ENCODE measurements at places on chromosomes 2 and 18. TPM values are rescaled to one million over a fixed set of nuclear protein-coding genes. Genes with fewer than 3 reads are reported as not detected.

- no peak for ATAC-seq
Measured at GRCh38 chr2:620004-620403, 57.2 kb downstream of the TMEM18 start.

- ATAC-seq, result no peak
Measured at GRCh38 chr2:174078275-174078674, 113.1 kb upstream of the SP3 start.

DNA sequence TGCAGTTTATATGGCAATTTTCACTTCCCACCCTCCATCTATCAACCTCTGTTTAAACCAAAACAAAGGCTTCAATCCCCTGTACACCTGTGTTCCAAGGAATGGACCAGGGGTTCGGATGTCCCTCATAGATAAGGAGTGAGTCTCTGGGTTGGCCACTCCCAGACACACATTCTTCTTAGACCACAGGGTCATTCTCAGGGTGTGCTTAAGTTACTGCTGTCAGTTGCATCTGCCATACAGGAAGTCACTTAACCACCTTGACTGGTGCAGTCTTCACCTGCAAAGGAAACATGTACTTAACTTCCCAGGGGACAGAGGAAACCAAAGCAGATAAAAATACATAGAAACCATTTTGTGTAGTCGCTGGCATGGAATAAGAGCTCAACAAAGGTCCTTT is 151.0 kb upstream of the NDUFV2 start:
- ATAC-seq, result no peak

DNA sequence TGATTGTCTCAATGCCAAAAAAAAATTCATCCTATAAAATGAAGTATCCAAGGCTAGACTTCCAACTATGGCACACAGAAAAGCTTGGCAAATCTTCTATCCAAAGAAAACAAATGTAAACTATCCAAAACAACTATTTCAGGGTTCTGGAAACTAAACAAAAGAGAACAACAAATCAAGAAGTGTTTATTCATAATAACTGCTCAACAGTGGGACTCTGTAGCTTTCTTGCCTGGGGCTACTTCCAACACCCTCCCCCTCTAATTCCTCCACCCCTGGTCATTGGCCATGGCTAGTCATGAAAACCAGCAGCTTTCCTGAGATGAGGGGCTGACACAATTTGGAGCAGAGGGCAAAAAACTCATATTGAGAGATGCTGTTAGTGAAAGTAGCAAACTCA is 107.0 kb downstream of the EXOC6B start:
- ATAC-seq, result no peak

DNA sequence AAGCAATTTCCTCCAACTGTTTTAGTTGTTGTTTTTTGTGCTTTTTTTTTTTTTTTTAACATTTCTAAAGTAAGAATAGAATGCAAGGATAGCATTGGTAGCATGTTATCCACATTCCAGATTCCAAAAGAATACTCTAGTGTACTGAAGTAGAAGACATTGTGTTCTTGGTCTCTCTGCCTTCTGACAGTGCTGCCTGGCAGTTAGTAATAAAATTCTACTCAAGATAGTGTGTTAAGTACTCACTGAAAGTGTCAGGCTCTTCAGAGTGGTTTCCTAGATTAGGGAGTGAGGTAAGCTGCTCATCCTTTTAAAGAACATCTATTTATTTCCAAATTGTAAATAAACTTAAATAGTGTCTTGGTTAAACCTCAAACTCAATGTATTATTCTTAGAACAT is 253.7 kb downstream of the HNMT start:
- ATAC-seq, result no peak

GRCh38 chr2:86216575-86217555 is 17.6 kb downstream of the MRPL35 start:
- ATAC-seq, result no peak

- no peak for ATAC-seq
Measured at GRCh38 chr2:216756435-216756834, 61.1 kb upstream of the IGFBP5 start.

- ATAC-seq, result no peak
Measured at GRCh38 chr18:1246827-1247226, 342.2 kb downstream of the ADCYAP1 start.

- peak; percentile 69 for ATAC-seq
Measured at GRCh38 chr2:160062292-160063005, at the start of gene PLA2R1. Gene PLA2R1 (minus strand): TSS chr2:160062615. CDS start chr2:160062403, 212 bp downstream.

DNA sequence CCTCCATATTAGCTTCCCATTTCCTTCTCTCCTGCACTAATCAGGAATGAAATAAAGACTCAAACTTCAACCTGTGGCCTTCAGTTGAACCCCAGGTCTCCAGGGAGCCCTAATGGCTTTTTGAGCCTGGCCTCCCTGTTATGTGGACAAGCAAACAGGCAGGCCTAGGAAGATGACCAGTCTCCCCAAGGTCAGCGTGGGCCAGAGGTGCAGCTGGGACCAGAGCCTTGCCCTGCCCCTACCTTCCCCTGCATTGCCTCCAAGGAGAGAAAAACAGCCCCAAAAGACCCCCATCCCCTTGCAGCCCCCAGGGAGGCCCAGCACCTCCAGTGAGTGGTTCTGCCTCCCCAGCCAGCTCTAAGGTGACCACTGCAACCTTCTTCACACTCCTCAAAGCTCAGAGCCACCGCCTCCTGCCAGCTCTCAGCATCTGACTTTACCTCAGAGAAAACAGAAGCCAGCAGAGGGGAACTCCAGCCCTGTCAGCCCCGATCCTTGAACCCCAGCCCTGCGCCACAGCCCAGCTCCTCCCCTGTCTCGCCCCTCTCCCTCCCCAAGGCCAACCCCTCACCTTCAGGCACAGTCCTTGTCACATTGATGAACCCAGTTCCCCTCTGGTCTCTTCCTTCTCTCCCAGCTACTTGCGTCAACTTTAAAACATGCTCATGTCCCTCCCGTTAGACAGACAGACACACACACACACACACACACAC is 59.5 kb upstream of the ID2 start:
- no peak for ATAC-seq

- no peak for ATAC-seq
Measured at GRCh38 chr2:82124629-82125028, 1820.1 kb upstream of the LRRTM1 start.

DNA sequence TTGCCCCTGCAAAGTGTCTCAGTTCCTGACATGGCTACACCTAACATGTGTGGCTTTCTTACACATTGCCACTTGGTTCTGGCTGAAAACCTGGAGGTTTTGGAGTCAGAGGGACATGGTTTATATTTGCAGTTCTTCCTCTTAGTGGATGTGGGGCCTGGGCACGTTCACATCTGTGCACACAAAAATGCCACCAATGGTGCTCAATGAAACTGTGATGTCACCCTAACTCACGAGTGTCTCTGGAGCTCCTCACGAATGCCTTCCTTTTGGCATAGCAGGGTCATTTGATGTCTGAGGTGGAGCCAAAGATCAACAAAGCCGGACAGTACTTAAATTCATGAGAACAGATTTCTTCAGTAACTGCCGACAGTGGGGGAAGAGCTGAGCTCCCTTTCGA is 231.7 kb upstream of the HS6ST1 start:
- ATAC-seq, result no peak

GRCh38 chr18:49755489-49755888 is 57.8 kb downstream of the ACAA2 start:
- ATAC-seq, result no peak

DNA sequence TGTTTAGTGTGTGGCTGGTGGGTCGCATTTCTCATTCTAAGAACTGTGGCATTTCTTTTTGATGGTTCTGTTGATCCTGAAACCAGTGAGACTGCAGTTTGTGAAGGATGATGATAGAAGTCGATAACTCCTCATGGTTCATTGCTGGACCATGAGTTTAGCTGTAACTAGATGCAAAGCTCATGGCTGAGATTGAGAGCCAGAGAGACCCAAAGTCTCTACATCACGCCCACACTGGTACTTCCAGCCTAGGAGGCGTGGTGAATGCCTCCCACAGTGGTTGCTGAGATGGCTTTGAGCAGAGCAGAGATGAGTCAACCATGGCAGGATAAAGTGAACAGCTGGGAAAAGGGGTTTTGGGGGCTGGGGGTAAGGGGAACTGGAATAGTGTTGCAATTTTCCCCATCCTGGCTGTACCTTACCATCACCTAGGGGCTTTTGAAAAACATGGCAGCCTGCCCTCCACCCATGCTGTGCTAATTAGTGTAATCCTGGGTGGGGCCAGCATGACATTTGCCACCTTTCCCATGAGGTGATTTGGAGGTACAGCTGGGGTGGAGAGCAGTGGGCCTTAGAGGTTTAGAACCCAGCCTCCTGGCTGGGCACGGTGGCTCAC is 24.1 kb downstream of the INPP4A start:
- ATAC-seq, result no peak

DNA sequence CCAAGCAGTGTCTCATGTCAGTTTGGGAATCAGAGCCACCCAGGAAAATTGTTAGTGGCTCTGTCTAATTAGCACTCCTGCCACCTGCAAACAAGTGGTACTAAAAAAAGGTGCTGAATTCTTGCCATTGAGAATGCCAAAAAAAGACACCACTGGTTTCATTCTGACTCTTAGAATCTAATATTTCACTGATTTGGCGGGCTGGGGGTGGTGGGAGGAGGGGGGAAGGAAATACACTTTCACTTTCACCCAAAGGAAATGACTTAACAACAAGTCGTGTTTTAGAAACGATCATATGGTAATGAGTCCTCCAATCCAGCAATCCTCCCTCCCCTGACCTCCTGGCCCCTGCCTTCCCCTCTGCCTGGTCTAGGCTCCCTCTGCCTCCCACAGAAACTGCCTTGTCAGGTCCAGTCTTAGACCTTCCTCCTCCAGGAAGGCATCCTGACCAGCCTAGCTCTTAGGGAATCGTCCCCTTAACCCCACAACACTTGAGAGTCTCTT is 4.4 kb upstream of the KLHL29 start:
- peak; percentile 12 for ATAC-seq

DNA sequence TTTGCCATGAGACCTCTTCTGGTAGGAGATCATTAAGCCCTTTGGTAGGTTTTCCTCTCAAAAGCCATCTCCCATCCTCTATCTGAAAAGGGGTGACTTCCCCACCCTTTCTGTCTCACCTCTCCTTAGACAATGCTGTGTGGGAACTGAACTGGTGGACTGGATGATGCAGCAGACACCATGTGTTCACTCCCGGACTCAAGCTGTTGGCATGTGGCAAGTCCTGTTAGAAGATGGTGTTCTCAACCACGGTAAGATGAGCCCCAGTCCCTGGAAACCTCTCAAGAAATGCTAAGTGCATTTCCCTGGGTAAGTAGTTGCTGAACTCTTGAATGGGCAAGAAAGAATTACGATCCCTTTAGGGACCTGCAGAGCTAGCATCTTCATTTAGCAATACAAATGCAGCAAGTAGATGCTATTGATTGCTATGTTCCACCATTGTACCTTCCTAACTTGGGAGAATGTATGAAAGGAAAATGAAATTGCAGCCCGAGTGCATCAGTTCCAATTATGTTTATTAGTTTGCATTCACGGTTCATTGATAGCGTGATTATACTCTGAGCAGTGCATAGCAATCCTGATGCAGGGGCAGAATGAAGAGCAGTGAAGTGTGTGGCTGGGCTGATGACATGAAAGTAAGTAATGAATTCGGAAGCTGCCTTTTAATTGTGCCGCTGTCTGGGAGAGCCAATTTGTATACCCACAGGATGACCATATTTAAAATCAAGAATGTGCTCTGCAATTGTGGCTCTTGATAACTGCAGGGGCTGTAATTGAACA is 110.0 kb upstream of the MAP3K20 start:
- ATAC-seq, result no peak

DNA sequence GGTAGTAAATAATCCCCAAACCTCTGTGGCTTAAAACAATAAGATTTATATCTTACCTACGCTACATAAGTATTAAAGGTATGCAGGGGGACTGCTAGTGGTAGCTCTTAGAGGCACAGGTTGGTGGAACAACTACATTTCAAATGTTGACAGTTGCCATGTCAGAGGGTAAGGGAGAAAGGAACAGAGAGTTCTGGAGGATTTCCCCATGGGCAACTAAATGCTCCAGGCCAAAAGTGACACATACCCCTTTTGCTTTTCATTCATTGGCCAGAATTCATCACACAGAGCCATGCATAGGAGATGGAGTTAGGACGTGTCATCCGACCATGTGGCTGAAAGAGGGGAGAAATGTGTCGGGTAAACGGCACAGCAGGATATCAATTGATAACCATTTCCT is 133.2 kb downstream of the NAPG start:
- ATAC-seq, result no peak

DNA sequence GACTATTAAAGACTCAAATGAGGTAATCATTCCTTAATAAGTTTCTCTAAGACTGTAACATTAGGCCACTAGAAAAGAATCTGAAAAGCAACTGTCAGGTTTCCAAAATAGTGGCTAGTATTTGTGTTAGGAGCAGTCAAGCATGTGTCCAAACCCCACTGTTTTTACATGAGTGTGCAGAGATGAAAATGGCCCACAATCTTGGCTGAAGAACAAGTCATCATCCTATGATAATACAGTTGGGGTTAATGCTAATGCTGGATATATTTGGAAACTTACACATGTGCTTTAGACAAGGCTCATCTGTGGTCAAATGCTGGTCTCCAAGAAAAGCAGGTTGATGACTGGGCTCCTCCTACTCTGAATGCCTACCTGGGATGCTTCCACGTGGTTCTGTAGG is 73.6 kb downstream of the MAIP1 start:
- no peak for ATAC-seq

DNA sequence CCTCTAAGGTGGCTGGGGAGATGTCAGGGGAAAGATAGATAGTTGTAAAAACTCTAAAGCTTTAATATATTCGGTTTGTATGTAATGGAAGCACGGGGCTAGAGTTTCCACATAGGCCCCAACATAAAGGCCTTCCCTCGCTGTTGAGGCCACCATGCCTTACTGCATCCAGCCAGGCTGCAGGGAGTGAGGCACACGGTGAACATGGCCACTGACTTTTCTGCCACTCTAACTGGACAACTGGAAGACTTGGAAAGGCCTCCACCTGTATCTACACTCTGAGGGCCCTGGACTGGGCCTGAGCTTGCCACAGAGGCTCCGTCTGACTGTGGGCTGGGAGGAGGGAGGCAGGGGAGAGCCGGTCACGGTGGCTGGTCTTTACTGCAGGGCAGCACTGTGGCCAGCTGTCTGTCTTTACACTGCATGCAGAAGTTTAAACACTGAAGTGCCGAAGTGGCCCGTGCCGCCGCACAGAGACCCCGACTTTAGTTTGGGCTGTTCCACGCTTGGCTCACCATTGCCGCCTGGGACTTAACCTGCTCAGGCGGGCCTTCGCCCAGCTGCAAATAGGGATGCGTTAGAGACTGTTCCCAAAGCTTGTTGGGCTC is 66.7 kb downstream of the EMILIN2 start:
- ATAC-seq, result no peak

DNA sequence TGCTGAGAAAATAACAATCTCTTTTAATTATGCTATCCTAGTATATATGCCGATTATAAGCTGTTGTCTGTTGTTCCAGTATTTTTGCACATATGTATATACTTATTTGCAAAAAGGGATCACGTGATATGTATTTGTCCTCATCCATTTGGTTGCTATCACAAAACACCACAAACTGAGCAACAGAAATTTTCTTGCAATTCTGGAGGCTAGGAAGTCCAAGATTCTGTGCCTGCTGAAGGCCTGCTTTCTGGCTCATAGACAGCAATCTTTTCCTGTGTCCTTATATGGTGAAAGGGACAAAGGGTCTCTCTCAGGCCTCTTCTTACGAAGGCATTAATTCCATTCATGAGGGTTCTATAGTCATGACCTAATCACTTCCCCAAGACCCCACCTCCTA is 186.5 kb downstream of the LPIN1 start:
- no peak for ATAC-seq

GRCh38 chr2:172323256-172323655 is 104.1 kb upstream of the ITGA6 start:
- peak; percentile 15 for ATAC-seq

BCL11A gene
- total RNA-seq, result 43.0 TPM

NT5DC4 gene
- not detected for total RNA-seq

CRYGD gene
- not detected for total RNA-seq

BUB1 gene
- 15.9 TPM for total RNA-seq

FHOD3 gene
- total RNA-seq, result 3.0 TPM

PRSS56 gene
- total RNA-seq, result not detected

PSME4 gene
- 43.3 TPM for total RNA-seq

CFAP65 gene
- total RNA-seq, result not detected

All from esophagus mucosa (tissue), 1 donor.